ENCODE measurements at places on chromosomes 5 and 9.

- no peak for DNase-seq
Observed at GRCh38 chr5:67234671-67235176, 38.1 kb upstream of the CD180 start.

DNA sequence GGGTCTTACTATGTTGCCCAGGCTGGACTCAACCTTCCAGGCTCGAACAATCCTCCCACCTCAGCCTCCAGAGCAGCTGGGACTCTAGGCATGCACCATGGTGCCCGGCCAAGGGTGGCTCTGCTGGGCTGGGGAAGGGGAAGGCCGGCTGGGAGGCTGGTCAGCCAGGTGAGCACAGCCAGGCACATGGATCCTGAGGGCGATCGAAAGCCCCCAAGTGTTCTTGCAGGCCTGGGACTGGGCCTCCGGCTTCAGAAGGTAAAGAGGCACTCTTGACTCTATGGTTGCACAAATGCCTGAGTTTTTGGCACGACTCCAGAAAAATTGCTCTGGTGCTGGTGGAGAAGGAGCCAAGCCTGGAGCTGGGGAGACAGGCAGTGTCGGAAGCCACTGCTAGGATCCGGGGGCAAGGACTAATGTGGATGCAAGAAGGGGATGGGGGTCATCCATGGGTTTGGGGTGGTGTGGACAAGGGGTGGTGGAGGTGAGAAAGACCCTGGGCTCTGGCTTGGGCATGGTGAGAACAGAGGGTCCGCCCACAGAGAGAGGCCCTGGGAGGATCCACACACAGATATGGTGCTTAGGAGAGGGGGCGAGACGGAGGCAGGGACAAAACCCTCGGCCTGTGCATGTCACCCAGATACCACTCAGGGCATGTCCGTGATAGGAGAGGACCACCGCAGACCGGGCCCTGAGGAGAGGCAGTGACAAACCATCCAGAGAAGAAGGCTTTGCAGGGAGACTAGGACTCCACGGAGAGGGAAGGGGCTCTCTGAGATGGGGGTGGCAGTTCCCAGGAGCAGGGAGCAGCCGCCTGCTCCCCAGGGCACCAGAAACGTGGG, 51.1 kb upstream of the COL5A1 start:
- no peak for DNase-seq

DNA sequence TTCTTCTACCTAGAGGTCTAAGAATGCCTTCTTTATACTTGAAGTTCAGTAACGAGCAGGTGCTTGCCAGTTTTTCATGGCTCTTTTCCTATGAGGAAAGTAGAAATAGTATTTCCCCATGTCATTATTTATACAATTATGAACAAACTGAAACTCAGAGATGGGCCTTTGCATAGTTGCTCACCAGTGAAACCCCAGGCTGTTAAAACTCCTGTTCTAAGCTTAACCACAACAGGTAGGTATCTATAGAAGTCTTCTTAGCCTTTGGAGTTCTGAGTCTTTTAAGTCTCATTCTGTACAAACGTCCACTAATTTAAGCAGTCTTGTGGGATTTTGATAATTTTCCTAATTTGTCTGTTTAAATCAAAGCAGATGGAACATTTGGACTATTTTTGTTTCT, 90.1 kb downstream of the STARD4 start:
- DNase-seq = no peak

- DNase-seq = no peak
Observed at GRCh38 chr5:74500110-74500917, 140.2 kb downstream of the ENC1 start.

- DNase-seq = no peak
Observed at GRCh38 chr5:149576021-149576420, 5.3 kb upstream of the ARHGEF37 start.

GRCh38 chr5:94442991-94443390, 175.4 kb downstream of the KIAA0825 start:
- no peak for DNase-seq

DNA sequence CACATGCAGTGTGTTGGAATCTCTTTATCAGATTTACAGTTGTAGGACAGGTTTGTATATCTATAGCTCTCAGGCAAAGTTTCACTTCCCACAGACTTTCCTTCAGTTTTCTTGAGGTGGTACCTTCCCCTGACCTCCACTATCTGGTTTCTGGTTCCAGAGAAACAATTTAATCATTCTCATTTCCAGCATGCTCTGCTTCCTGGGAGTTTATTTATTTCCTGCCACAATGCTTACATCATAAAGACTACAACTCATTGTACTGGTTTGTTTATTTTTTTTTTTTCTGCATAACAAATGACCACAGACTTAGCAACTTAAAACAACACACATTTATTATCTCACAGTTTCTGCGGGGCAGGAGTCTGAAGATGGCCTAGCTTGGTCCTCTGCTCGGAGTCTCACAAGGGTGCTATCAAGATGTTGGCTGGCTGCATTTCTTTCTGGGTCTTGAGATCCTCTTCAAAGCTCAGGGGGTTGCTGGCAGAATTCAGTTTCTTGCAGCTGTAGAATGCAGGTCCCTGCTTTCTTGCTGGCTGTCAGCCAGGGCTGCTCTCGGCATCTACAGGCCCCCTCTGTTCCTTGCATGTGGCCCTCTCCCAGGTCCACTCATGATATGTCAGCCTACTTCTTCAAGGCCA, 247.7 kb downstream of the ENC1 start:
- DNase-seq = no peak

GRCh38 chr5:68378204-68378820, 162.8 kb downstream of the PIK3R1 start:
- DNase-seq = no peak

DNA sequence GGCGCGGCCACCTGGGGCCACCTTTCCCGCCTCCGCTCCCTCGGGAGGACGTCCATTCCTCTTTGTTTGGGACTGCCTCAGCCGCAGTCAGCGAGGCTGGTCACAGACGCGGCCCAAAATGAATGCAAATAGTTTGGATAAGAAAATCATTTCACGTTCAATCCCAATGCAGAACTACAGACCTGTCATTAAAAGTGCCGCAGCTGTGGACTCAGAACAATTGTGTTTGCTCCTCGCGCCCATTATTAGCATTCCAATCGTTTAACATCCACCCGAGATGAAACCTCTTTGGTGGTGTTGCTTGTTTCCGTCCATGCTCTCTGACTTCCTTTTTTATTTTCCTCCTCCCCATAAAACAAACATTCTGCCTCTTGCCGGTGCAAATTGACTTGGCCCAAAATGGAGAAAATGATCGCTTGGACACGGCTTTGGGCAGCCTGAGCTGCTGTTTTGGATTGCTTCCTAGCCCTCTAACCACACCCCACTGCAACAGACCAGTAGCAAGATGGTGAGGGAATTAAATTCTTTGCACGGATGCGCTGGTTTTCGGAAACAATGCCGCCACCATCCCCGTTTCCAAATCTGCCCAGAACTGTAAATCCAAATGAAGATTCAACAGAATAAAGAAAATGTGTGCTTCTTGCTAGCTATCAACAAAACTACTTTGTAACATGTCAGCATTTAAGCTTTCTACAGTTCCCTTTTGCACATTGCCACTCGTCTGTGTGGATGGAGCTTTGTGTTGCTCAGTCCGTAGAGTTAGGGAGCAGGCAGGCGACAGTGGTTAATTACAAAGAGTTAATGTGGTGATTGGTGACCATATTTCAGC, 784 bp downstream of the NLN start:
- DNase-seq = no peak

- no peak for DNase-seq
Observed at GRCh38 chr5:151686674-151687407, at the start of gene SPARC. SPARC (minus strand) TSS chr5:151686915; CDS start chr5:151676188, 10,727 bp downstream.

GRCh38 chr5:176678584-176678983, 31.3 kb downstream of the TSPAN17 start:
- no peak for DNase-seq

DNA sequence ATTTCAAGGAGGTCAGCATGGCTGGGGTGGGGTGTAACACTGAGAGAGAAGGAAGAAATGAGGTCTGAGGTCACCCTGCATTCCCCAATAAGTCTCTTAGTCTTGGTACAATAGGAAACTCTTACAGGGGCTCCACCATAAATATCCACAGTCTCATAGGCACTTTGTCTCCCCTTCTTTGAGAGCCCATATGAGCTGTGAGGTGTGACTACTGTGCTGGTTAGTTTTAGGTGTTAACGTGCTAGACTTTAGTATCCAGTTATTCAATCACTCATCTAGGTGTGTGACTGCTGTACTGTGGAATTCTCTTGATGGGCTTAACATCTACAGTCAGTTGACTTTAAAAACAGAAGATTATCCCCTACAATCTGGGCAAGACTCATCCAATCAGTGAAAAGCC, 378.1 kb upstream of the RFX3 start:
- no peak for DNase-seq

GRCh38 chr5:76690037-76690679, 25.8 kb upstream of the F2R start:
- DNase-seq = no peak

- no peak for DNase-seq
Observed at GRCh38 chr9:84851935-84852585, 182.5 kb downstream of the NTRK2 start.

- no peak for DNase-seq
Observed at GRCh38 chr5:94345257-94345656, 273.1 kb downstream of the KIAA0825 start.

- DNase-seq = no peak
Observed at GRCh38 chr5:95810305-95811125, 12.0 kb downstream of the GLRX start.

GRCh38 chr5:73917433-73917832, 291.4 kb downstream of the ARHGEF28 start:
- DNase-seq = no peak

GRCh38 chr9:133950192-133950591, 41.9 kb downstream of the VAV2 start:
- DNase-seq = no peak

DNA sequence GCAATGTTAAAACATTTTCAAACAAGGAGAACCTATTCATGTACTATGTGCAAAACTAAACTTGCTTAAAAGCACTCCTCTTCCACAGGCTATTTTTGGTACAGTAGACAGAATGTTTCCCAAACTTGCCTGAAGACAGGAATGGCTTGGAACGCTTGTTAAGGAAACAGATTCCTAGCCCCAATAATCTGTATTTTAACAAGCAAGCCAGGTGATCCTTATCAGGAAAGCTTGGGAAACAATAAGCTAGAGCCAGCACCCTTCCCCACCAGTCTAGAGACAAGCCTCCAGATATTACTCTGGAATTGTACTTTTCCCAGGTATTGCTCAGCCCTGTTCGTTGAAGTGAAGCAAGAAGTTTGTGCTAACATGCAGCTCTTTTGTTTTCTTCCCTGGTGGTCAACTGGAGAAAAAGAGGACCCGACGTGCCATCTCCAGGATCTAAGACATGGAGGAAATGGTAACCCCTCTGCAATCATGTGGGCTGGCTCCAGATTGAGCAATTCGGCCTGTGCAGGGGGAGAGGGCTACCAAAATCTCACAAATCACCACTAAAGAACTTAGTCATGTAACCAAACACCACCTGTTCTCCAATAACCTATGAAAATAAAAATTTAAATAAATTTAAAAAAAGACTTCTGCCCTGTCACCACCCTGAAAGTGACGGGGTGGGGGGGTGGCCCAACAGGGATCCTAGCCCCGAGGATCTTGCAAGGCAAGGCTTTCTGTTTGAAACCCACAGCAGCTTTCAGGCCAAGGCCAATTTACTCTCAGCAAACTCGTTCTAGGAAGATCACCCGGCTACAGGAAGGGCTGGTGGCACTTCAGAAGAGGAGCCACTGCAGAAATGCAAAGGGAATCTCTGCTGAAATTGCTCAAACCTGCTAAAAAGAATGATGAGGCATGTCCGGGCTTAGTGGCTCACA, 48.6 kb downstream of the SHB start:
- DNase-seq = no peak

DNA sequence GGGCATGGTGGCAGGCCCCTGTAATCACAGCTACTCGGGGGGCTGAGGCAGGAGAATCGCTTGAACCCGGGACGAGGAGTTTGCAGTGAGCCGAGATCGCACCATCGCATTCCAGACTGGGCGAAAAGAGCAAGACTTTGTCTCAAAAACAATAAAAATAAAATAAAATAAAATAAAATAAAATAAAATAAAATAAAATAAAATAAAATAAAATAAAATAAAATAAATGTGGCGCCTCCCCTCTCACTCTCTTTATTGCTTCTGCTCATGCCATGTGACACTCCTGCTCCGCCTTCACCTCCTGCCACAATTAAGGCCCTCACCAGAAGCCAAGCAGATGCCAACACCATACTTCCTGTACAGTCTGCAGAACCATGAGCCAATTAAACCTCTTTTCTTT, 3.8 kb upstream of the SHC3 start:
- no peak for DNase-seq

DNA sequence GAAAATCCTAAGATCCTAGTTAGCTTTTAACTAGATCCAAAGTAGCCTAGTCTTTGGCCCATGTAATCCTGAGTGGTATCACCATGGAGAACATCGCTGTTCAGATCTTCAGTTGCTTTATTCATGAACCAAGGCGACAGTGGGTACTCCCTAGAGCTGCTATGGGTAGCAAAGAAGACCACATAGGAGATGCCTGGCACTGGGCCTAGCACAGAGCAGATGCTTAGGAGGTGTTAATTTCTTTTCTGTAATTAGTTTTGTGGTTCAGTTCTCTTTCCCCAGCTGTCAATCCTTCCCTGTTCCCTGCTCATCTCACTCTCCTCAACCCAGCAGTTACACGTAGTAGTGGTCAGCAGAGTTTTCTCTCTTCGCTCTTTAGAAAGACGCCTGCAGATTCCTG, 9.3 kb downstream of the CAST start:
- DNase-seq = no peak

GRCh38 chr5:144644317-144644716, 473.6 kb downstream of the KCTD16 start:
- no peak for DNase-seq

DNA sequence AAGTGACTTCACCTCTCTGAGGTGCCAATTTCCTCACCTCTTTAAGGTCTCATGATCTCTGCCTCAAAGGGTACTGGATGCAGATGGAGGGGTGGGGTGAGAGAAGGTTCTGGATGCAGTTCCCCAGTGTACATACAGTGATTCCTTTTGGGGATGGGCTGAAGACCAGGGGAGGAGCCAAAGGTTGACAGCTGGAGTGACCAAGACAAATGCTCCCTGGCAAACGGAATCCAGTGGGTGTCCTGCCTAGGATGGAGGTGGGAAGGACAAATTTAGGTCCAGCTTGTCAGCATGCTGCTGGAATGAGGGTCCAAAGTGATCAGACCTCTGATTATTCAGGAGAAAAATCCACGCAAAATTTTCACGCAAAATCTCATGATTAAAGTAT, 7.3 kb upstream of the LMX1B start:
- no peak for DNase-seq

DNA sequence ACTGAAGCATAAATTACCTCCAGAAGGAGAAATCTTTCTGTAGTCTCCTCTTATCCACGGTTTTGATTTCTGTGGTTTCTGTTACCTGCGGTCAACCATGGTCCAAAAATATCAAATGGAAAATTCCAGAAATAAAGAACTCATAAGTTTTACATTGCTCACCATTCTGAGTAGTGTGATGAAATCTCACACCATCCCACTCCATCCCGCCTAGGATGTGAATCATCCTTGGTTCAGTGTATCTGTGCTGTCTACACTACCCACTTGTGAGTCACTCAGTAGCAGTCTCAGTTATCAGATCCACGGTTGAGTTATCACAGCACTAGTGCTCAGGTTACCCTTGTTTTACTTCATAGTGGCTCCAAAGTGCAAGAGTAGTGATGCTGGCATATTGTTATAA, 371.2 kb downstream of the NFIB start:
- no peak for DNase-seq
